ENCODE measurements at places on chromosomes 3 and 15.

- no peak for DNase-seq
Measured at GRCh38 chr3:161413127-161413854, 42.0 kb upstream of the SPTSSB start.

DNA sequence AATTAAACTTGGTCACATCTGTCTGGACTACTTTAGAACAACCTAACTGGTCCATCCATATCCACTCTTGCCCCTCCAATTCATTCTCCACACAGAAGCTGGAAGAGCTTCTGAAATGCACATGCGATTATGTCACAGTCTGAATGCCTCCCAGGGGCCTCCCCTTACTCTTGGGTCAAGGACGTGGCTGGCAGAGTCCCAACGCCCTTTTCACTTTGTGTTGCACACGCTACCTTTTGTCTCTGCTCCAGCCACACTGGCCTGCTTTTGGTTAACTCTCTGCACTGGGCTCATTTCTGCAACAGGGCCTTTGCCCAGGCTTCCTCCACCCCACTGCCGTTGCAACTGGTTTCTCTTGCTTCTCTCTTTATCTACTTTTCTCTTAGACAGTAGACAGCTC, 245.2 kb downstream of the IL20RB start:
- no peak for DNase-seq

- no peak for DNase-seq
Measured at GRCh38 chr15:66670175-66670574, 31.9 kb upstream of the SMAD6 start.

DNA sequence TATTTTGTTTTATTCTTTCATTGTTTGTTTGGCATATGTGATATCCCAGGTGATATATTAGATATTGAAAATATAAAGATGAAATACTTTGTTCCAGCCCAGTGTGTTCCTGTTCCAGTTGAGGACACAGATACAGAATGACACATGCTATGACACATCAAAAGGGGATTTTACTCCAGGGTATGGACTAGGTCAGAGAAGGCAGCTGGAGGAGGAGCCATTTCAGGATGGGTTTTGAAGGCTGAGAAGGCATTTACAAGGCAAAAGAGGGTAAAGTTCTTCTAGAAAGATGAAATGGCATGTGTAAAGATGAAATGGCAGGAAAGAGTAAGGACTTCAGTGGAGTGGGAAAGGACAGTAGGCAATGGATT, 163.8 kb downstream of the ZIC1 start:
- no peak for DNase-seq

- no peak for DNase-seq
Measured at GRCh38 chr3:102360183-102360860, 74.5 kb upstream of the ZPLD1 start.

- DNase-seq: no peak
Measured at GRCh38 chr3:75983609-75984290, 198.4 kb upstream of the ZNF717 start.

- no peak for DNase-seq
Measured at GRCh38 chr3:193530231-193531165, 24.2 kb downstream of the ATP13A4 start.

DNA sequence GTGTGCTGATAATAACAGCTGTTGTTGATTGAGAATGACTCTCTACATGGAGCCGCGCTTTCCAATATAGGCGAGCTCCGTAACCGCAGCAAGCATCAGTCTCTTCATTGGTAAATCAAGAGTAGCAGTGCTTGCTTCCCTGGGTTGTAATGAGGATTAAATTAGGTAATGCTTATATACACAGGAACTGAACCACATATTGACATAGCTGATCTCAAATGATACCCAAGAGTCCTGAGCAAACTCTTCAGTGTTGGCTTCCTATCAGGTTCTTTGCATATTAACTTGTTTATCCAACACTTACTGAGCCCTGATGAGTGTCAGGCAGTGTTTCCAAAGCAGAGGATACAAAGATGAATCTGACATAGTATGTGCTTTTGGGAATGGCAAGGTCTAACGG, 46.4 kb upstream of the SLCO3A1 start:
- no peak for DNase-seq

- no peak for DNase-seq
Measured at GRCh38 chr3:136142592-136142991, 53.5 kb downstream of the MSL2 start.

- DNase-seq: no peak
Measured at GRCh38 chr3:46506526-46506925, 8.8 kb downstream of the RTP3 start.

- DNase-seq: no peak
Measured at GRCh38 chr3:73552700-73553099, 72.0 kb downstream of the PDZRN3 start.

DNA sequence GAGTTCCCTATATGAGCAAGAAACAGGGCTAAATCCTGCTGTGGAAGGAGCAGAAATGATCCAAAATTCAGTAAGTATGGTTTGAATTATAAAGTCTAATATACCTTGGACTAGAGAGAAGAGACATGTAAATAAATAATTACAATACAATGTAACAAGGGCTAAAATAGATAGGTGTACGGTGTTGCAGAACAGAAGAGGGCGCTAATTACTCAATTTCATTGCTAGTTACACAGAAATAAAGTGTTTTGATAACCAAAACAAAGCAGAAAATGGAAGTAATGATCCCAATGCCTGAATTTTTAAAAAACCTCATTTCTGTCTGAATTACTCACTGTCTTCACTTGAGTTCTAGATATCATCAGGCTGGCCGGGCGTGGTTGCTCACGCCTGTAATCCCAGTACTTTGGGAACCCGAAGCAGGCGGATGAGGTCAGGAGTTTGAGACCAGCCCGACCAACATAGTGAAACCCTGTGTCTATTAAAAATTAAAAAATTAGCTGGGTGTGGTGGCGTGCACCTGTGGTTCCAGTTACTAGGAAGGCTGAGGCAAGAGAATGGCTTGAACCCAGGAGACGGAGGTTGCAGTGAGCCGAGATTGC, 8.3 kb upstream of the PLCH1 start:
- no peak for DNase-seq

DNA sequence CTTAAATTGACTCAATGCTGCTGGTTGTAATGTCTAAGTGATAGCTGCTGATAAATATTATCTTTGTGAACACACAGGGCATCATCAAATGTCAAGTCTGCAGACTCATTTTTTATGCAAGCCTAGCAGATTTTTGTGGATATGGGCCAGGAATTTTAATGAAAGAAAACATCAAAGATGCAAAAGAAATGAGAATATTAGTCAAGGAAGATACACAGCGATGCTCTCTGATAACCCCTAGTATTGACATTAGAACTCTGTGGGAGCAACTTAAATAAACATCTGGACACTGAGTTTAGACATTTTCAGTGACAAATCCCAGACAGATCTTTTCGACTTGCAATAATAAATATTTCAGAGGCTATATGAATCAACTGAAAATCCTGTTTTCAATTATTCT, 28.3 kb downstream of the POLR2M start:
- DNase-seq: no peak
